ENCODE measurements at places on chromosomes 5 and 9. TPM values are rescaled to one million over a fixed set of nuclear protein-coding genes. Genes with fewer than 3 reads are reported as not detected.

- DNase-seq, result no peak
Measured at GRCh38 chr5:66655395-66656324, 59.5 kb downstream of the MAST4 start.

- DNase-seq, result no peak
Measured at GRCh38 chr9:123548741-123549545, 192.9 kb downstream of the CRB2 start.

DNA sequence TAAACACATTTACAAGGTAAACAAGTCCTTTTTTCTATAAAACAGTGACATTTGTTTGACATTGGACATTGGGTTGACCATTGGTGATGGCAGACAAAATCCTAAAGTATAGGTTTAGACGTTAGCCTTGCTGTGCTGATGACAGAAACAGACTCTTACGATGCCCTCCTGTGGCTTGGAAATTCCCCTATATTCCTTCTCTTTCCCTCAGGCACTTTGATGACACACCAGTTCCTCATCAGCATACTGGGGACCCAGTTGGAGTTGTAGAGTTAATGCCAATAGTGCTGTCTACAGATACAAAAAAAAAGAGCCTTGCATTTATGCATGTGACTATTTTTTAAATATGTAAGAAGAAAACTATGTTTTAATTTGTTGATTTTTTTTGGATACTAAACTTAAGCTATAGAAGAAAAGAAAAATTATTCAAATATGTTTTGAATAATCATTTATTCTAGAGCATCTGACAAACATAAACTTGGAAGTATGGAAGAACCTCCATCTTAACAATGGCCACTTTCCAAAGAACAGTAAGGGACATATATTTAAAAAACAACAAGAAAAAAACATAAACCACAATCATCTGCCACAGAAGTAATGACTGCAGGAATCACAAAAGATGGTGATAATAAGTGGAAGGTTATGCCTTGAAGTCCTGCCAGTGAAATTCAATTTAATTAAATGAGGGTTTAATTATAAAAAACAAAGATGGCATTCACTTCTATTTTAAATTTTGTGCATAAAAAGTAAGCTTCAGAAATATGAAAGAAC is 75.6 kb upstream of the SNCAIP start:
- DNase-seq, result no peak

The PDLIM4 gene
- polyA plus RNA-seq, result 114 TPM

The BNC2 gene
- 10.7 TPM for polyA plus RNA-seq

The C1QTNF2 gene
- 4.0 TPM for polyA plus RNA-seq

- no peak for DNase-seq
Measured at GRCh38 chr9:121325387-121325786, 44.7 kb downstream of the STOM start.

The LOX gene
- polyA plus RNA-seq, result 15.0 TPM

All from urinary bladder (tissue), 4 donors.